ENCODE measurements at places on chromosomes 2 and 18.
A peak's percentile ranks its signal among the peaks of the same experiment; 100 is the strongest.

GRCh38 chr18:76348267-76349066 is 146.6 kb downstream of the ZNF516 start:
- peak; percentile 0 for DNase-seq

GRCh38 chr2:160666154-160667060 is 172.8 kb upstream of the RBMS1 start:
- DNase-seq: peak; percentile 76

DNA sequence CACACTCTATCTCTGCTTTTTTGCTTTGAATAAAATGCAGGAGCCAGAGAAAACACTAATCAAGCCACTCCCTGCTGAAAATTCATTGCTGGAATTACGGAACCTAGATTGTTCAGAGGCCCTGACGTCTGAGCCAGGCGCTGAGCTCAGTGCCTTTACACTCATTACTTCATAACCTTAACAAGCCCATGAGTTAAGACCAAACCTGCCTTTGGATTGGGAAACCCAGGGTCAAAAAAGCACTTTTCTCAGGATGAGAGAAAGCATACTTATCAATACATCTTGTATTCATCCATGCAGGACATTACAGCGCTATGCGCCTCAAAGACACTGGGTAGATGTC is 762 bp downstream of the INO80C start:
- DNase-seq: peak; percentile 72

DNA sequence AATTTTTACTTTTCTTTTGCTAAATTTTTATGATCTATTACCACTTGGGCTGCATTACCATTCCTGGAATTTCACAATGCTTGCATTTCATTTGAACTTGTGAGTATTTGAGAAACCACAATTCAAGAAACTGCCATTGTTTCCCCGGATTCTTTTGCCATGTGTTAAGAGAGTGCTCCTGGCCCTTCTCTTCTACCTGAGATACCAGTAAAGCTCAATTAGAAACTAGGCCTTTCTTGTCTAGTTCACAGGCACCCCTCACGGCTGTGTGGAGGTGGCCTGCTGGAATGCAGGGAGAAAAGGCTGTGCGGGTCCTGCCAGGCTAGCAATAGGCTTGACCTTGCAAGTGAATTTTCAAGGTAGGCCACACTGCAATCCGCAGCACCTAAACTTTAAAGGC is 40.8 kb downstream of the ZEB2 start:
- DNase-seq: peak; percentile 56

GRCh38 chr2:233471291-233472035 is 95.1 kb downstream of the USP40 start:
- DNase-seq: no peak

DNA sequence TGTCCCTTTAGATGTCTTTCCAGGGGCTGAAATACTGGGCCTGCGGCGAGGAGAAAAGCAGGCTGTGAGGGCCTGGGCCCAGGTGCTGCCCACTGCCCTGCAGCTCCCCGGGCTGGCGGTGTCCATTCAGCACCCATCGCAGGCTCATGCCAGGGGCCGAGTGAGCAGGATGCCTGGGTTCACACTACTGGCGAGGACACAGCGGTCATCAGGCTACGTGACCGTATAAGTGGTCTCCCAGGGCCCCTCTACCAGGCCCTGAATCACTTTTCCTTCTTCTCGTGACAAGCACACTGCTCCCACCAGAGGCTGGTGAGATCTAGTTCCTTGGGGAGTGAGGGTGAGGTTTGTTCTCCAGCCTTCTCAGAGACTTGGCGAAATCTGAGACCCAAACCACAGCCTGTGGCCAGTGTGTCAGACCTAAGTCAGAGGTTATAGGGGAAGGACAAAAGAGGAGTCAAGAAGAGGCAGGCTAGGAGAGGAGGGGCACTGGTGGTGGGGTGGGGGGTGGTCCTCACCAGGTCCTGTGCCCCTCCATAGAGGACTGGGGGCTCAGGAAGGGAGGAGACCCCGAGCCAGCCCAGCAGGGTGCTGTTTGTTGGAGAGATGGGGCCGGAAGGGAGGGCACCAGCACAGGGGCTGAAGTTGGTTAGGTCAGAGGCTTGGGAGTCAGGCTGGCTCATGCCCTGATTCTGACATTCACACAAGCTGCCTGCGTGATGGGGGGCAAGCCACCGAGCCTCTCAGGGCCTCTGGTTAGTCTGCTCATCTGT is 6.6 kb upstream of the SEMA4C start:
- no peak for DNase-seq

DNA sequence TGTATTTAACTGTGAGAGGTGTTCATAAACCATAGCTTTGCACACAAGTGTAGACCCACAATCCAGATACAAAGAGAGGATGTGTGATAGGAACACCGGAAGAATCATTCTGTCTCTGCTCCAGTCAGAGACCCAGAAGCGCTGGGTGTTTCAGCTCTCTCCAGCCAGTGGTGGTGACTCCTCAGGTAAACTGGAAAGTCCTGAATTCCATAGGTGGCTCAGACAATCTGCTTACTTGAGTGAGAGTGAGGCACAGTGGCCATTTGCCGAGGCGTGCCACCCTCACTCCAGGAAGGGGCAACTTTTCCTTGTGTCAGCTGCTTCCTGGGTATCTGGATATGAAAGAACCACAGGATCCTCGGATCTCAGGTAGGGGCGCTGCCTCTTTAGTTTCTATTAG is 171.5 kb downstream of the KCNS3 start:
- DNase-seq: no peak

DNA sequence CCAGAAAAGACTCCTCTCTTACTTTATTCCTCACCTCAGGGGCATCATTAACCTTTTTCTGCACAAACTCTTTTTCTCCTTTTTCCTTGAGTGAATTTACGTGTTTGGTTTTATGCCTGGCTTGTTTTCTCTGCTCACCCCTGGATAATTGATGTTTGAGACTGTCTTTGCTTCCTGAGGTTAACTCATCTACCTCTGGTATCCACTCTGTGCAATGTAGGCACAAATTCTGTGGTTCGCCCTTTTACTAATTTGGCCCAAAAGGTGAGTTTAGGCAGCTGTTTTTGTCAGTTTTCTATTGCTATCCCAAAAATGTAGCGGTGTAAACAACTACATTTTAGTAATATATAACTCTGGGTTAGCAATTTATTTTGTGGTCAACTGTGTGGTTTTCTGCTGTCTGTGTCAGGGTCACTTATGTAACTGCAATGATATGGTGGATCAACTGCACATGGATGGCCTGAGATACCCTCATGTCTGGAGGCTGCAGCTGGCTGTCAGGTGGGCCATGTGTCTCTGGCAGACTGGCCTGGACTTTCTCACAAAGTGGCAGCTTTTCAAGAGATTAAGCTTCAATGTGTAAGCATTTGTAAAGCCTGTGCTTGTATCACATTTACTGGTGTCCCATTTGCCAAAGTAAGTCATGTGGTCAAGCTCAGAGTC is 329.7 kb downstream of the FSIP2 start:
- DNase-seq: no peak

Data from foreskin keratinocyte (primary cell).